NCI-H460 (cell line): ENCODE measurements at places on chromosomes 6 and 20. TPM values are rescaled to one million over a fixed set of nuclear protein-coding genes. Genes with fewer than 3 reads are reported as not detected.

Gene UBR2
- 14.2 and 14.3 TPM in 2 replicates for total RNA-seq

- DNase-seq = no peak
Observed at GRCh38 chr6:74283532-74283931, 587.5 kb downstream of the CD109 start.

DNA sequence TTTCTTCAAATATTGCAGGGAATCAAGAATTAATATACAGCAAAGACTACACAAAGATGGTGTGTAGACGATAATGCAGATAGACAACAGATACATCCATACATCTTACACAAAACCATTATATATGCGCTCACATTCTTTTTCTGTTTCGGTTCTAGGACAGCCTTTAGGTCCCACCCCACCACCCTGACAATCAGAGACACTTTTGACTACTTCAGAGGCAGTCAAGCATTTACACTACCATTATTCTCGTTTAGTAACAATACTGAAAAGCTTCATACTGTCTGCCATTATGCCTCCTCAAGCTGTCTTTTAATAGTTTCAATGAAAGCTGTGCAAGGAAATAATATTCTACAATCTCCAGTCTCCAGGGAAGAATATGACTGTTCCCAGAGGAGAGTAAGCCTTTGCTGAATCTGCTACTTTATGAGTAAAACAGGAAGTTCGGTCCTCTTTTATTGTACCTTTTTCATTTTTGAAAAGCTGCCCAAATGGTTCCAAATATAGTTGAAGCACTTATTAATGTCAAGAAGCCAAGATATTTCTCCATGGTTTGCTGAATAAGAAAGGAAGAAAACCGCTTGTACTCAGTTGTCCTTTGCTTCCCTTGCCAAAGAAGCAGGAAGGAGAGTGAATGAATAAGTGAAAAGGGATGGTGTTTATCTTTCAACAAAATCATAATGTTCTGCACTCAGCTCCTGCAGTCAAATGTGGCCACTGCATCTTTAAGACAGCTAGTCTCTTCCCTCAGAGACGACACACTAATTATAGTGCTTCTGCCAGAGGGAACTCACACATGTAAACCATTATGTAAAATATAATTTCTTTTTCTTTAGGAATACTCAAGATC is 468.3 kb downstream of the CDC5L start:
- DNase-seq = no peak

Gene IL20RA
- total RNA-seq = 0.02 TPM in 1 of 2 replicates, not detected in the other

DNA sequence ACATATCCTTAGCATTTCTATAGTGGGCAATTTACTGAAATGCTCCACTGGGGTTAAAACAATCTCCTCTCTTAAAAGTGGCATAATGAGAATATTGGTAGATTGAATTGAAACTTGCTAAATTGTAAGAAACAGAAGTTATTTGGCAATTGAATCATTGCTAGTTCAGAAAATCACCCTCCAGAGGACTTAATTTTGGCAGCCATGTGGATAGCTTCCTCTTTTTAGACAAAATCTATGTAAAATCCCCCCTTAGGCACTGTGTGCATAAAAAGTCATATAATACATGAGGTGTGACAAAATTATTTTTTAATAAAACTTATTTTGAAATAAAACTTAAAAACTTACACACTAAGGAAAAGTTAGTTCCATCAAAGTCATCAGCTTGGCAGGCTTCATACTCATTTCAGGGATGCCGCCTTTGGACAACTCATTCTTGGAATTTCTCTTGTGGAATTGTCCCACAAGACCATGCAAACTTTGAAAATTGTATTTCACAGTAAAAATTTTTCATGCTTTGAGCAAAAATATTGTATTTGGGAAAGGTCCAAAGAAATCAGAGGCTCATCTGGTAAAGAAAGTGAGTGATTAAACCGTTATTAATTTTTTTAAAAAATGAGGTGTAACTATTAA is 473.0 kb downstream of the BCKDHB start:
- DNase-seq = no peak

DNA sequence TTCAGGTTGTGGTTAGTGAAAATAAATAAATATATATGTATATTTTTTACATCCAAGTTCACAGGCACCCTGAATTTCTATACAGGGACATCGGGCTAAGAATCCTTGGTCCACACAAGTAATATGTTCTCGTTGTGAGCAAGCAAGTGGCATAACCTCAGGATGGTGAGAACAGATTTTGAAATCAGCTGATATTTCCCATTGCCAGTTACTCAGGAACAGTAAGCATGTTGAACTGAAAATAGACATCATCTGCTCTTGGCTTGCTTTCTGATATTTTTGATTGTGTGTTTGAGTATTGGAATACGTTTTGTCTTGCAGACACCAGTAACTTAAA is 87.7 kb downstream of the TRMT6 start:
- DNase-seq = no peak

DNA sequence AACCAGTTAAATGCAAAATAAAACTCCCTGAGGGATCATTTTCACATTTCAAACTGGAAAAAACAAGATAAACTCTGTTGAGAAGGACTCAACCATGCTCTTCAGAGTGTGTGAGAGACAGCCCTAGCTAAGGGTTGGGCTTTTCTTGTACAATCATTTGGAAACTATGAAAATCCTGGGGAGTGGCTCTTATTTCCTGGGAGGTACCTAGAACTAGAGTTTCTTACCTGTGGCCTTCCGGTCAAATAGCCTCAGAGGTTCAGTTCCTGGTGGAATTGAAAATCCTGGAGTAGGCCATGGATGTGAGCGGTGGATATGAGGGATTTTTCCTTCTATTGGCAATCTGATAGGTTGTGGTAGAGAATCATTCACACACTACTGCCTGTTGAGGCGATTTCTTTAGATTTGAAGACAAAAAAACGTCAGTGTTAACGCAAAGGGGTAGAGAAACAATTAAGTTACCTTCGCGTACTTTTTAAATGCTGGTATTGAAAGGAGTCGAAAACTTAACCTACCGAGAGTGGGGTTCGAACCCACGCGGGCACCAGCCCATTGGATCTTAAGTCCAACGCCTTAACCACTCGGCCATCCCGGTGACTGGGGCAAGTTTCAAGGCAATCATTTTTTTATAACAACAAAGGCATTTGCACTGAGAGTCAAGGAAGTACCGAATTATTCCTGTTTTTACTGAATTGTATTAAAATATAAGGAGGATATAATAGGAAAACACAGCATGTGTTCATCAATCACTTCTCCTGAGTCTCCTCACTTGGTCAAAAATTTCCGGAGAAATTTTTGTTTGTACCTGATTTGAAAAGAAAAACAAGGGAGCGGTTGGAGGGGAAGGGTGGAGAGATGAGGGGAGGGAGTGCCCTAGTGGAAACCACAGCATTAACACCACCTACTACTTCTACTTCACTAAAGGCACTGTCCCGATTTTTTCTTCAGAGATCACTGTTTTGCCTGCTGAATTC is 191.3 kb downstream of the OR2B2 start:
- DNase-seq = peak; percentile 56

Gene ACTL10
- total RNA-seq = not detected in 2 replicates
